Neuronal stem cell (in vitro differentiated cells): ENCODE measurements at places on chromosomes 4 and X.

GRCh38 chr4:121156822-121157769 lies 7.0 kb downstream of the TNIP3 start:
- DNase-seq = peak; percentile 48

DNA sequence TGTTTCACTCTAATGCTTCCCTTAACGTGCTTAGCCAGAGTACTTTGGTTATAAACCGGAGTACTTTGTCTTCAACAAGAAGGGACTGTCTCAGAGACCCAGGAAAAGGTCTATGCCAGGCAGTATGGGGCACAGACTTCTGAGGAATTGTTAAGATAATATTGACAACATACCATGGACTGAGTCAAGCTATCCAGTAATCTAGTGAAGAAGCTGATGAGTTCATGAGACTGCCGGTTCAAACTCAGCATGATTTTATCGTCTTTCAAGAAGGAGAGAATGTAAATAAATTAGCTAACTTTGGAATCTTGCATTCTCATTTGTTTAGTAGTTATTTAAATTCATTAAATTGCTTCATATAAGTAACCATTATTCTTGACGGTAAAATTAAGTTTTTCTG lies 546.1 kb downstream of the PPP4R3C start:
- no peak for DNase-seq

- DNase-seq = no peak
Measured at GRCh38 chr4:97819294-97819693, 324.0 kb downstream of the STPG2 start.

GRCh38 chrX:136143711-136144110 lies 3.6 kb upstream of the FHL1 start:
- DNase-seq = no peak

GRCh38 chr4:171024720-171025303 lies 788.4 kb upstream of the GALNTL6 start:
- no peak for DNase-seq

DNA sequence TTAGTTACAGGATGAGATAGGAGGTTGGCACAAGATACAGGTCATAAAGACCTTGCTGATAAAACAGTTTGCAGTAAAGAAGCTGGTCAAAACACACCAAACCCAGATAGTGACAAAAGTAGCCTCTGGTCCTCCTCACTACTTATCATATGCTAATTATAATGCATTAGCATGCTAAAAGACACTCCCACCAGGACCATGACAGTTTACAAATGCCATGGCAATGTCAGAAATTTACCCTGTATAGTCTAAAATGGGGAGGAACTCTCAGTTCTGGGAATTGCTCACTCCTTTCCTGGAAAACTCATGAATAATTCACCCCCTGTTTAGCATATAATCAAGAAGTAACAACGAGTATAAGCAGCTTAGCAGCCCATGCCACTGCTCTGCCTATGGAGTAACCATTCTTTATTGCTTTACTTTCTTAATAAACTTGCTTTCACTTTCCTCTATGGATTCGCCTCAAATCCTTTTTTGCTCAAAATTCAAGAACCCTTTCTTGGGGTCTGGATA lies 1254.4 kb downstream of the PCDH7 start:
- DNase-seq = no peak

GRCh38 chr4:111501946-111502345 lies 643.3 kb upstream of the FAM241A start:
- DNase-seq = no peak

- no peak for DNase-seq
Measured at GRCh38 chrX:10783451-10783995, 163.1 kb upstream of the MID1 start.

GRCh38 chrX:71534773-71535544 lies 2.1 kb downstream of the OGT start:
- no peak for DNase-seq

DNA sequence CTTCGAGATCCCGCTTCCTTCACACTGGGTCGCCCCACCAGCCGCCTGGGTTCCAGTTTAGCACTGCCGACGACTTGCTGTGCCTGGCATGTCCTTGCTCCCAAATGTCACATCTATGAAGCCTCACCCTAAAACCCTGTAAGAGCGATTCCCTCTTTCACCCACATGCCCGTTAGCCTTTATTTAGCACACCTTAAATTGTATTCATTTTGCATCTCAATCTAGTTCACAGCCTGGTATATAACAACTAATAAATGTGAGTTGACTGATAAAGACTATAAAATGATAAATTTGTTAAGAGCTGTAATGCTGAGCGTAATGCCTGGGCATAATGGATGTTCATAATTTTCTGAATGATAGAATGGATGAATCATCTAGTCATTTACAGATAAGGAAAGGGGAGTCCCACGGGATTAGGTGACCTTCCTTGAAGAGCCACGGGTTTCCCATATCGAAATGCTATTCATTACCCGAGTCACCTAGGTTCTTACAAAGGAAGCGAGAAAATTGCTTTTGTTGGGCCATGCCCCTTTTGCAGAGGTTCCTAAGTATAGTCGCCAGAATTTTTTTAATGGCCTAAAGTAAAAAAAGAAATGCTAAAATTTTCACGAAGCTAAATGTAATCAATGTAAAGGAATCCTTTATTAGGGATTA lies 1.1 kb upstream of the AP1S2 start:
- no peak for DNase-seq

- DNase-seq = no peak
Measured at GRCh38 chr4:81502564-81502963, 30.9 kb upstream of the RASGEF1B start.

DNA sequence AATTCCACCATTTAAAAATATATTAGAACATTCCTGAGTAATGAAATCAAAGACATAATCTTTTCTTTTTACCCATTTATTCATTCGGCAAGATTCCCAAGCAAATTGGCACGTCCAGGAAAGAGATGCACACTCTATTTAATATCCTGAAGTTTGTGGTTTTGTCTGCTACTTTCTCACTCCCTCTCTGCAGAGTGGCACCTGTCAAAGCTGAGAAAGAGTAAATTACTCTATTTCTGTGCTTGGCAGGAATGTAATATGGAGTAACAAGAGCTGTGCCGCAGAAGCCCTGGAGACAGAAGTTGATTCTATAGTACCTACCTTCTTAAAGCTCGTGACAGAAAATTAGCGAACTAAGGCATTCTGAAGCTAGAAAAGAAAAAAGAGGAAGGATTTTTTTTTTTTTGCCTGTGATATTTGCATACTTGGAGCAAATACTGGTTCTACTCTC lies 5.5 kb downstream of the GSTCD start:
- DNase-seq = no peak

DNA sequence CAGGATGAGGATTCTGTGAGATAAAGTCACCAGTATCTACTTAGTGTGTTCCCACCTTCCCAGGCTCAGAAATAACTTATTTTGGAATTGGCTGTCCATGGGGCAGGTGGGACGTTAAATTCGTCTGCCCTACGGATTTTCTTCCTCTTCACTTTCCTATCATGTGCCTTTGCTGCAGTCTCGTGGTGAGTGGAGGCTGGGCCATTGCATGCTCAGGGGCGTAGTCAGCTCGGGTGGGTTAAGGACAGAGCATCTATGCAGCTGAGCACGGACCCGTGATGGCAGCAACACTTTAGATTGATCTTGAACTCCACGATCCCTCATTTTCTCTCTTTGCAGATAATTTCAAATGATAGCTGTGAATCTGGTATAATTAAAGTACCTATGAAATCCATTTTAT lies 51.5 kb downstream of the CLDN22 start:
- no peak for DNase-seq

DNA sequence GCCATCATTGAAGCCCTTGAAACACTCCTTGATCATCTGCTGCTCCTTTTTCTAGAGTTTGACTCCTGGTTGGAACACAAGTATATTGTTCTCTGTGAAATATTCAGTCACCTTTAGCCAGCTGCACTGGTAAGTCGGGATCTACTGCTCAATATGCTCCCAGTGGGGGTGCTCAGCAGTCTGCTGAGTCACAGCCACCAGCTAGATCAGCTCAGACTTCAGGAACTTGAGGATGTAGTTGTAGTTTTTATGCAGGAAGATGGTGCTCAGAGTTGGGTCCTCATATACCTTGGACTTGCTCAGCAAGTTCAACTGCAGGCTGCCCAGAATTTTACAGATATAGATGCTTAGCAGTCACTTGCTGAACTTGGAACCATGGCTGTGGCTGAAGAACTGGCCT lies 202.5 kb upstream of the RPL34 start:
- no peak for DNase-seq

DNA sequence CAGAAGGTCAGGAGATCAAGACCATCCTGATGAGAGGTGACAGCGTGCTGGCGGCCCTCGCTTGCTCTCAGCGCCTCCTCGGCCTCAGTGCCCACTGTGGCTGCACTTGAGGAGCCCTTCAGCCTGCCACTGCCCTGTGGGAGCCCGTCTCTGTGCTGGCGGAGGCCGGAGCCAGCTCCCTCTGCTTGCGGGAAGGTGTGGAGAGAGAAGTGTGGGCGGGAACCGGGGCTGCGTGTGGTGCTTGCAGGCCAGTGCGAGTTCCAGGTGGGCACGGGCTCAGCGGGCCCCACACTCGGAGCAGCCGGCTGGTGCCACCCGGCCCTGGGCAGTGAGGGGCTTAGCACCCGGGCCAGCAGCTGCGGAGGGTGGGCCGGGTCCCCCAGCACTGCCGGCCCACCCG lies 286.9 kb downstream of the RAPGEF2 start:
- no peak for DNase-seq

GRCh38 chr4:142582340-142582739 lies 263.8 kb downstream of the INPP4B start:
- DNase-seq = no peak

DNA sequence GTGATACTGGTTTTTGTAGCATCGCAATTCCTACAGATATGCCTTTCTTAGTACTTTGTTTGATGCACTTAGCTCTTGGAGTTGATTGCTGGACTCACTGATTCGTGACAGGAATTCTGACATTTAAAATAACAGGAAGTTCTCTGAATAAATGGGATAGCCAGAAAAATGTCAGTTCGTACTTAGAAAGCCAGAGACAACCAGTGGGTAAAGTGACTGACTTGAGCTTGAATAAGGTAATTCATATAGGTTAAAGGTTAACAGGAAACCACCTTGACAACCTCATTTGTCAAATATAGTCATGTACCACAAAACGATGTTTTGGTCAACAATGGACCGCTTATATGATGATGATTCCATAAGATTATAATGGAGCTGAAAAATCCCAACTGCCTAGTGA lies 181.4 kb downstream of the RPA4 start:
- DNase-seq = no peak

- no peak for DNase-seq
Measured at GRCh38 chr4:87317527-87317926, 5.2 kb downstream of the HSD17B13 start.

GRCh38 chrX:55135171-55135570 lies 46.4 kb downstream of the PAGE2 start:
- DNase-seq = peak; percentile 1

DNA sequence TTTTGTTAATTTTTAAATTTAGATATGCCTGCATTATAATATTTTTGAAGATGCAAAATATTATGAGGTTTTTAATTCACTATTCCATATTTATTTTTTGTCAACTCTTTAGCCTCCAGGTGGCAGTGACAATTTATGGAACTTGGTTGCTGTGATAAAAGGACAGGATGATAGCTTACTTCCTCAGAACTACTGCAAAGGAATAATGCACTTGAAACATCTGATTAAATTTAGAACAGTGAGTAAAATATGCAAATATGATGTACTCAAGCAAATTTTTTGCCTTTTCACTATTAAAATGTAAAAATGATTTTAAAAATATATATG lies 45.1 kb downstream of the SPATA4 start:
- no peak for DNase-seq

DNA sequence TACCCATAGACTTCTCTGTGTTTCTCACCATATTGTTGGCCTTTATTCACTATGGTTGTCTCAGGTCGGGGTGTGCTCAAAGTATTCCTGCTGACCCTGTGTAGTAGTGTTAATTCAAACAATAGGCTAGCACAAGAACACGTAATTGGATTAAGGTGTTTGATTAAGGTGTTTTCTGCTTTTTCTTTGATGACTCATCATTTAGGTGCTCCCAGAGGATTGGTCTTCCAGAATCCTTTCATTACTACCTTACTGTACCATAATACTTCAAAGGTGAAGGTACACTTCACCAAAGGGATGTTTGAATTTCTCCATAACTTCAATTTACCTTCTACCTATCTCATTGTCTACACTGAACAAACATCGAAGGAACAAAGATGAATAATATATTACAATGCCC lies 121.7 kb upstream of the CCDC160 start:
- no peak for DNase-seq

GRCh38 chrX:53794181-53794580 lies 107.7 kb upstream of the HUWE1 start:
- DNase-seq = no peak

DNA sequence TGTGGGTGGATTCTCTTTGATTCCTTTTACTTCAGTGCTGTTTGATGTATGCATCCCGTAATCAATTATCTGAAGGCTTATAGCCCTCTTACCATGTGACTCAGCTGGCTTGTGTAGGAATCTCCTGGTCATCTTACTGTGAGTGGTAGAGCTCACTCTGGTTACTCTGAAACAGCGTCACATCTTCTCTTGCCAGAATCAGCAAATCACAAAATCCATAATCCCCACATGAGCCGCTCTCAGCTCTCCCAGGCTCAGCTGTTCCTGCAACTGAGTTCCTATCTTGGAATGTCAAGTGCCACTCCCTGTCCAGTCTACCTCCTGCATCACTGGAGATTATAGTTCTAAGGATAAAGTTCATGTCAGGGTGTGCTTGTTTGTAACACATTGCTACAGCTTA lies 278.0 kb downstream of the FBXO8 start:
- no peak for DNase-seq

DNA sequence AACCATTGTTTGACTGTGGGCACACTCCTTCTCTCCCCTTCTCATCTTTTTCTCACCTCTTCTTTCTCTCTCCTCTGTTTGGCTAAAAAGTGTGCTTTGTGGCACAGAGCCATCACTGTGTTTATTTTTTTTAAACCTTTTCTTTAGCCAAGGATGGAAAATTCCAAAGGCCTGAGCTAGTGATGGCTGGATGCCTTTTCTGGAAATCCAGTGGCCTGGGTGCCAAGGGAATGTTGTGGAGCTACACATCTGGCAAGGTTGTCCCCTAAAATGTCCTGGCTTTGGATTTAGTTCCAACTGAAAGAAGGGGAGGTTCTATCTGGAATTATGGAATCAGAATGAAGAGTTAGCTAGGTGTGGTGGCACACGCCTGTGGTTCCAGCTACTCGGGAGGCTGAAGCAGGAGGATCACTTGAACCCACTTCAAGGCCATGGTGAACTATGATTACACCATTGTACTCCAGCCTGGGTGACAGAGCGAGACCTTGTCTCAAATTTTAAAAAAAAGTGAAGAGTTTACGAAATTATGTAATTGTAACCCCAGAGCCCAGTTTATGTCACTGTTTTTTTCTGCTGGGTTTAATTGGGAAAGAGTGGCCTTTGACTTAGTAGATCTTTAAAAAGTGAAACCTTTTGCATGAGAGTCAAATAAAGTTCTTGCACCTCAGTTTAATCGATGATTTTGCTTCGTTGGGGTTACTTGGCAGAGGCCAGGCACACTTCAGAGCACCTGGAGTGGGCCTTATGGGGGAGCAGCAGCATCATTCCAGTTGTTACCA lies 17.7 kb downstream of the DOCK11 start:
- no peak for DNase-seq
